ENCODE measurements at places on chromosomes 2 and 18. TPM values are rescaled to one million over a fixed set of nuclear protein-coding genes. Genes with fewer than 3 reads are reported as not detected.

- DNase-seq, result no peak
These were observed 7.3 kb downstream of the GATA6 start for GRCh38 chr18:22176420-22177326.

GRCh38 chr18:74742573-74743243 lies 145.0 kb downstream of the ZNF407 start:
- no peak for DNase-seq

DNA sequence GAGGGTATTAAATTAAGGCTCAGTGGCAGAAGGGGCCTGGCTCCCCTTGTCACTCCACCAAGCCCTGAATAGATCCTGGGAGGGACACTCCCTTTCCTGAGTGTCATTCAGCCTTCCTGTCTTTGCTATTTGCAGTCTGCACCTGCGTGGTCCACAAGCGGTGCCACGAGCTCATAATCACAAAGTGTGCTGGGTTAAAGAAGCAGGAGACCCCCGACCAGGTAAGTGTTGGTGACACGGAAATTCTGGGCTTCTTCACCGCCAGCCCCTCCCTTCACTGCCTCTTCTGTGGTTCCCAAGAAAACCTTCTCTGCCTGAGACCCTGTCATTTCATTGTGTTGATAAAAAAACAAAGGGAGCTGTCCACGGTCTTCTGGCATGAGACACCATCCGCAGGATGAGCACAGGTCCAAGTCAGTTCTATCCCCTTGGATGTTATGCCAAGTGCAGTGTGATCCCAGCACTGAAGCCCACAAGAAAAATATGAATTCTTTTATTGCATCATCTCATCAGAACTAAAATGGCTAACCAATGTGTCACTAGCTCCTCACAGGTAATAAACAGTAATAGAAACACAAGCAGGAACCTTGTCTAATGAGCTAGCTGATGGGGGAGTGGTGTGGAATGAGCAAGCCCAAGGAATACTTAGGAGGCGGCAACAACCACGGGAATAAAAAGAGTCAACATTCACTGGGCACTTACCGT lies 316.9 kb upstream of the EPAS1 start:
- DNase-seq, result no peak

DNA sequence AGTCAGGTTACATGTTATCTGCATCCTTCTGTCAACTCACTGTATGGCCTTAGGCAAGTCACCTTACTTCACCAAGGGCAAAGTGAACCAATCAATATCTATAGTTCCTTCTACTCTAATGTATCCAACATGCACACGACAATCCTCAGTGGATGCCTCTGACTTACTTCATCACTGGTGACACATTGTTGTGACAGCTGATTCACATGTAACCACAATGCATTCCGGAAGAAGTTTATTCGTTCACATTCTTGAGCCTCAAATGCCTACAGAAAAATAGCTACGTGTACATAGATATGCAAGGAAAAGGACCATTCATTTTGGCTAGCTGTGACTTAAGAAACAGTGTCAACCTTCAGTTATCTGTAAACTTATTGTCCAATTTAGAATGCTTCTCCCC lies 26.3 kb upstream of the EPG5 start:
- DNase-seq, result no peak

DNA sequence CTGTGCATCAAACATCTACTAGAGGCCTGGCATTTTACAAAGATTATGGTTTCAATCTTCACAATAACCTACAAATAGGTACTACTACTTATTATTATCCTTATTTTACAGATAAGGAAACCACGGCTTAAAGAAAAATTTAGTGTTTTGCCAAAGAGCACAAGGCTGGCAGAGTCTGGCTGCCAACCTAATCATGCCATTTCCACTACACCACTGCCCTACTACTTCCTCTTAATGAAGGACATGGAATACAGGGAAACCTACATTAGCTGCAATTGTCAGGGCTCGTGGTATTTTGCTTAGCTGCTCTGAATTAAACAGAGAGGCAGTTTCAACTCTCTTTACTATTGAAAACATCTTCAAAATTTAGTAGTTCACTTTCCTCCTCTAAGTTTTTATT lies 5.9 kb downstream of the MBOAT2 start:
- no peak for DNase-seq

The TDRD15 gene
- total RNA-seq, result not detected

DNA sequence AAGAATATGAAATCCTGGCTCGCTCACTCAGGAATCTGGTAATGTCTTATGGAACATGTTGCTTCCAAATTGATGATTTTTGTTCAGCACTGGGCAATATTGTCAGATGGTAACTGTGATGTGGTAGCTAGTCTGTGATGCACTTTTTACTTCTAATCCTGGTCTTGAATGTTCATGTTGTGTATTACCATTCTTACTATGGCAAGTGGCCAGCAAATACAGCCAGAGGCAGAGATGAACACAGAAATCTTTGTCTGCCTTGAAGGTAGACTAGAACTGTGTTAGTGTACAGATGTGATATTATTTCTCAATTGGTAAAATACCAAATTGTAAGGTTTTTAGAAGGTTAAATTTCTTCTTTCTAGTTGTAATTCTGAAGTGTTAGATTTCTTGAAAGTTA lies 83.3 kb downstream of the UBE2E3 start:
- DNase-seq, result no peak

The DARS1 gene
- total RNA-seq, result 88.5 TPM

DNA sequence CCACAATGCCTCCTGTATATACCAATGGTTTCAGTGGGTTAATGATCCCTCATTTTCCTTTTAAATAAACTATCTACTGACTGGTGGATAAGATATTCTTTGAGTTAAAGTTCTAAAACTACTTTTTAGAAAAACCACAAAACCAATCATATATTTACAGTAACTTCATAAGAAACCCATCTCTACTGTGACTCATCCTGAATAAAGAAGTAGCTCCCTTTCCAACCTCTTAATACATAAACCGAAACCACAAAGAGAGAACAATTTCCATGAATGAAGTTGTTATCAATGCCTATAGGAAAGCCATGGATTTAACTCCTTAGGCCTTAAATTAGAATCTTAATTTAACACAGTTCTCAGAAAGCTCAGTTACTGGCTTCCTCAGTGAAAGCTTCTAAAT lies 227.0 kb upstream of the SMAD7 start:
- no peak for DNase-seq

Measured in tongue (tissue), 3 donors.